ENCODE measurements at places on chromosomes 3 and 15. TPM values are rescaled to one million over a fixed set of nuclear protein-coding genes. Genes with fewer than 3 reads are reported as not detected.

The A4GNT gene
- not detected for total RNA-seq

The KCNMB2 gene
- 3.4 TPM for total RNA-seq

The RSL24D1 gene
- total RNA-seq: 82.2 TPM

The COL6A5 gene
- 0.30 TPM for total RNA-seq

The POTEB3 gene
- total RNA-seq: not detected

The B3GALNT1 gene
- 19.2 TPM for total RNA-seq

The SH3GL3 gene
- total RNA-seq: 9.5 TPM

The P4HTM gene
- total RNA-seq: 27.7 TPM

The COLQ gene
- total RNA-seq: 3.7 TPM

The KNG1 gene
- total RNA-seq: not detected

The PLD1 gene
- total RNA-seq: 51.5 TPM

The LDHAL6B gene
- total RNA-seq: not detected

The POC1A gene
- 4.6 TPM for total RNA-seq

The DLEC1 gene
- 0.49 TPM for total RNA-seq

The FGD5 gene
- total RNA-seq: 14.9 TPM

The FAM81A gene
- total RNA-seq: 0.39 TPM

The NAALADL2 gene
- total RNA-seq: 30.5 TPM

The KLHL18 gene
- 14.0 TPM for total RNA-seq

The FBXO40 gene
- total RNA-seq: 0.59 TPM

The IMPG2 gene
- total RNA-seq: 0.59 TPM

The RAD54L2 gene
- 18.7 TPM for total RNA-seq

The MYRIP gene
- total RNA-seq: 0.99 TPM

The TMC3 gene
- 0.20 TPM for total RNA-seq

The STOML1 gene
- 7.8 TPM for total RNA-seq

The TMEM44 gene
- total RNA-seq: 9.9 TPM
